BJ (cell line): ENCODE measurements at places on chromosomes 6 and 20.

DNA sequence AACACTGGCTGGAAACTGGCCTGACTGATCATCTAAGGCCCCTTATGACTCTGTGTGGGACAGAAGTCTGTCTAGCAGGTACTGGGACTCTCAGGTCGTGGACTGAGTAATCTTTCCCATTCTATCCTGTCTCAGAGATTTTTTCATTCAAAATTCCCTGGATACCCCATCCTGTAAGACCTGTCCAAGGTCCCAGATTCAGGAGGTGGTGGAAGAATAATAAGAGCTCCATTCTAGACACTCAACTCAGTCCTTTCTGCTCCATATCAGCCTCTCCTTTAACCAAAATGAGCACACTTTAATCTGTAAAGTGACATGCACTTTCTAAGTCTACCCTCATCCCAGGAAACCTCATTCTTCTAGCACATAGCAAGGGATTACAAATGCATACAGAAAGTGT, 82.5 kb upstream of the MRPS10 start:
- no peak for DNase-seq

- DNase-seq: no peak
Observed at GRCh38 chr20:16821211-16822089, 73.3 kb downstream of the OTOR start.

DNA sequence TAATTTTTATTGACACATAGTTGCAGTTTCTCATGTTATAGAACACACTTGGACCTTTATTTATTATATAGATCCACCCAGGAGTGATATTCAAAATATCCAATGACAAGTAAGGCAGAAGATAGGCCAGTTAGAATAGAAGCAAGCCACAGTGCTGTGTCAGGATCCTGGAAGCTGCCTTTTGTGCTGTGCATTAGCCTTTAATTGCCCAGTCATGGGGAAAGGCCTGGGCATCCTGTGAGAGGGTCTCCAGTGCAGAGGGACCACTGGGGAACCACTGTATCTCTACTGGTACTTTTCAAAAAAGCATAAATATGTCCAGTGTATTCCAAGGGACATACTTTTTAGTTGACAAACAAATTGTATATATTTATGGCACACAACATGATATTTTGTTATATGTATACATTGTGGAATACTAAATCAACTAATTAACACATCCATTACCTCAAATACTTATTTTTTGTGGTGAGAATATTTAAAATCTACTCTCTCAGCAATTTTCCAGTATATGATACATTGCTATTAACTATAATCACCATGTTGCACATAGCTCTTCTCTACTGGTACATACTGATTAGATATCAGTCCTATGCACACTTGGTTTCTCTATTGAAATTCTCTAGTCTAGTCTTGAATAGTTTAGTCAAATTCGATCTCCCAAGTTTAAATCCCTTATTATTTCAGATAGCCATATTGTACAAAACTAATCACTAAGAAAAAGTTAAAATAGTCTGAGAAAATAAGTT, 59.5 kb downstream of the CDC40 start:
- no peak for DNase-seq

- DNase-seq: no peak
Observed at GRCh38 chr6:170124836-170125235, 166.0 kb downstream of the DLL1 start.

- DNase-seq: no peak
Observed at GRCh38 chr6:136290410-136291010, 864 bp upstream of the BCLAF1 start.

- no peak for DNase-seq
Observed at GRCh38 chr6:14467591-14467990, 350.0 kb downstream of the CD83 start.

- DNase-seq: no peak
Observed at GRCh38 chr6:112296122-112296521, 41.8 kb upstream of the LAMA4 start.
